ENCODE measurements at places on chromosomes 5 and 9.
A peak's percentile ranks its signal among the peaks of the same experiment; 100 is the strongest.

- no peak for DNase-seq
Observed at GRCh38 chr9:15253786-15254185, 53.2 kb downstream of the TTC39B start.

- DNase-seq = no peak
Observed at GRCh38 chr9:98321269-98321668, 65.8 kb upstream of the TBC1D2 start.

- no peak for DNase-seq
Observed at GRCh38 chr5:79851391-79851863, 139.6 kb downstream of the MTX3 start.

DNA sequence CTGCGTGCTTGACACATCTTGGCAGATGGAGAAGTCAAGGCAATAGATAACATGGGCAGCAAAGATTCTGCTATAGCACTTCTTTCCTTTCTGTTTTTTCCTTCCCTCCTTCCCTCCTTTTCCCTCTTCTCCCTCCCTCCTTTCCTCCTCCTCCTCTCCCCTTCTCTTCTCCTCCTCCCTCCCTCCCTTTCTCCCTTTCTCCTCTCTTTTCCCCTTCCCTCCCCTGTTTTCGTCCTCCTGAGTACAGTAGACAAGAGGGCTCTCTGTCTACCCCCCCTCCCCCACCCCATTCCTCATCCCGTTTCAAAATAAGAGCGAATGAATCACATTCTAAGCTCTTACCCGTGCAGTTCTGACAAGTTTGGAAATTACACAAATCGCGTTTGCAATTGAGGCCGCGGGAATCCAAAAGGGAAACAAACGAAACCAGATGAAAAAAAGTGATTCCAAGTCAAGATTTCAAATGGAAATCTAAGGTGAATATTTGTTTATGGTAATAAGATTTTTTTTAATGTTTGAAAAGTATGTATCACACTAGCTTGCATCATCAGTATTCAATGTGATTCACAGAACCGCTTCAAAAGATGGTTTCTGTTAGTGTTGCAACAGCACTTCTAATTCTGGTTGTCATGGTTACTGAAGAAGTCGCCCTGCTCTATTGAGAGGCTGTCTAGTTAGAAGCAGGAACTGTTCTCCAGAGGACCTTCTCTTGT is 1.3 kb downstream of the NIM1K start:
- peak; percentile 62 for DNase-seq
